ENCODE measurements at places on chromosomes 7 and 10.

DNA sequence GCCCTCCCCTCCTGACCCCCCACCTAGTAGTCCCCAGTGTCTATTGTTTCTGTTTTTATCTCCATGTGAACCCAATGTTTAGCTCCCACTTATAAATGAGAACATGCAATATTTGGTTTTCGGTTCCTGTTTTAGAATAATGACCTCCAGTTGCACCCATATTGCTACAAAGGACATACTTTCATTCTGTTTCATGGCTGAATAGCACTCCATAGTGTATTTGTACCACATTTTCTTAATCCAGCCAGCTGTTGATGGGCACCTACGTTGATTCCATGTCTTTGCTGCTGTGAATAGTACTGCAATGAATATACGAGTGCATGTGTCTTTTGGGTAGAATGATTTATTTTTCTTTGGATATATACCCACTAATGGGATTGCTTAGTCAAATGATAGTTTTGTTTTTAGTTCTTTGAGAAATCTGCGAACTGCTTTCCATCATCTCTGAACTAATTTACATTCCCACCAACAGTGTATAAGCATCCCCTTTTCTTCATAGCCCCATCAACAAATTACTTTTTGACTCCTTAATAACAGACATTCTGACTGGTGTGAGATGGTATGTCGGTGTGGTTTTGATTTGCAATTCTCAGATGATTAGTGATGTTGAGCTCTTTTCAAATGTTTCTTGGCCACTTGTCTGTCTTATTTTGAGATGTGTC lies 128.4 kb upstream of the PHYHIPL start:
- DNase-seq: no peak

- peak; percentile 61 for DNase-seq
These were observed 118.9 kb downstream of the APBB1IP start for GRCh38 chr10:26556748-26557640.

GRCh38 chr7:142669074-142669654 lies 80.1 kb upstream of the PRSS1 start:
- peak; percentile 17 for DNase-seq

- no peak for DNase-seq
These were observed 59.0 kb downstream of the GNA12 start for GRCh38 chr7:2785071-2785500.

DNA sequence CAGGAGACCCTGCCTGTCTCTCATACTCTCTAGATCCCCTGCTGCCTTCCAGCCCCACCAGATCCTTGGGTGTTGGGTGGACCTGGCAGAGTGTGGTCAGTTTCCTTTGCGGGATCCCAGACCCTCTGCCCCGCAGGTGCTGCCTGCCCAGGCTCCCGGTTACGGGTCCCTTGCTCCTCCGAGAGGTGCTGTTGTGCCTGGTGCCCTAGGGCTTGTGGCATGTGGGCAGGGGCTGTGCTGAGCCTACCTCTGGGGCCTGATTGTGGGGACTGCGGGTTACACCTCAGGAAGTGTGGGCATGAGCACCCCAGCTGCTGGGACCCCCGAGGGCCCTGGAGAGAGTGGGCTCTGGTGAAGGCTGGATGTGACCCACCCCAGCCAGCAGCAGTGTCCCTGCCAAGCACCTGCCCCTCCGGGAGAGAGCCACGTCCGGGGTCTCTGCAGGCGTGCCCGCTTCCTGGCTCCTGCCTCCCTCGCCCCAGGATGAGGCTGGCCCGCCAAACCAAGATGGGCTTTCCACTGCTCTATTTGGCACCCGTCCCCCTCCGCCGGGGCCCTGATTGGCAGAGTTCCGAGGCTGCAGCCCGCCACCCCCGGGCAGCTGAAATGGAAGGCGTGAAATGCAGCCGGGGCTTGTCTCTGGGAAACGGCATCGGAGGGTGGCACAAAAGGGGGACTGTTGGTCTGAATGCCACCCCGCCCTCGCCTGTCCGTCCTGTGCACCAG lies 17.0 kb downstream of the CLIP2 start:
- no peak for DNase-seq

DNA sequence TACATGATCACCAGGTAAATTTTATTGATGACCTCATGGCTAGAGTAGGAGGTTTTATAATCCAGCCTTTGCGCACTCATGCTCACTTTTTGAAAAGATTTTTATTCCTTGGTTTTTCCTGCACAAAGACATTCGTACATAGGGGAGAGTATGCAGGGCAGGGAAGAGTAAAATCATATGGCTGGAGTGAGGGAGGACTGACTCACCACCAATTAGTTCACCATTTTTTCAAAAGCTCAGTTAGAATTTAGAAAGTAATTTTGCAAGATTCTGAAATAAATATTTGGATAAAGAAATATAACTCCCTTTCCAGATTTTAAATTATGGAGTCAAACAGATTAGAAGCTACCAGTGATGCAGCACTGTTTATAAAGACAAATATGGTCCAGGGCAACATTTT lies 111.9 kb downstream of the SEMA3D start:
- DNase-seq: no peak
